ENCODE measurements at places on chromosomes 5 and 9.

DNA sequence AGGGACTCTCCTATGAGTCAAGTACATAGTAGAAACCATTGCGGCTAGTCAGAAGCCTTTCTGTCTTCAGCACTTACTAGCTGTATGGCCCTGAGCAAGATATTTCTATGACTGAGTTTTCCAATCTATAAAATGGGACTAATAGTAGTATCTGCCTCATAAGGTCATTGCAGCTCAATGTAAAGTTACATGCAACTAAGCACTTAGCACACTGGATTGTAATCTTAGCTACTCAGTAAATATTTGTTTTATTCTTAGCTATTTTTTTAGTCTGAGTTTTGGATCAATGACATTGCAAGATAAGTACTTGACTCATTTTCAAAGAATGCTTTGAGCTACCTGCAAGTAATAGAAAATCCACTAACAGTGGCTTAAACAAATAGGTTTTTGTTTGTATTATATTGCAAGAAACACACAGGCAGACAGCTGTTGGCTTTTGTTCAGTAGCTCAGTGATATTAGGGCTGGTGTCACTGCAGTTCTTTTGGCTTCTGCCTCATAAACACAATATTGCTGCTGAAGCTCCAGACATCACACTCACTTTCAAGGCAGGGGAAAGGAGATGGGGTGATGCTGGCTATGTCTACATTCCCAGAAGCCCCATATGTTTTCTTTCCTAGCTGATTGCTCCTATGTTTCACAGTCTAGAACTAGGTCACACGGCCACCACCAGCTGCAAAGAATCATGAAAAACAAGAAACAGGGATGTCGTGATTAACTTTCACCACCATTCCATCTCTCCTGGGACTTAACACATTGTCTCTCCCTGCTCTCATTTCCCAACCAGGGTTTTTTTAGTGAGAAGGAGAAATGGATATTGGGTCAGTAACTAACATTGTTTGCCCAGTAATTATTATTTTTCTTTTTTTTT lies 26.9 kb upstream of the FAT2 start:
- DNase-seq = no peak

- no peak for DNase-seq
Measured at GRCh38 chr5:38968665-38969064, 105.5 kb downstream of the RICTOR start.

- no peak for DNase-seq
Measured at GRCh38 chr5:61831736-61832135, 474.3 kb upstream of the KIF2A start.

GRCh38 chr5:175698401-175699115 lies 40.7 kb downstream of the HRH2 start:
- no peak for DNase-seq

DNA sequence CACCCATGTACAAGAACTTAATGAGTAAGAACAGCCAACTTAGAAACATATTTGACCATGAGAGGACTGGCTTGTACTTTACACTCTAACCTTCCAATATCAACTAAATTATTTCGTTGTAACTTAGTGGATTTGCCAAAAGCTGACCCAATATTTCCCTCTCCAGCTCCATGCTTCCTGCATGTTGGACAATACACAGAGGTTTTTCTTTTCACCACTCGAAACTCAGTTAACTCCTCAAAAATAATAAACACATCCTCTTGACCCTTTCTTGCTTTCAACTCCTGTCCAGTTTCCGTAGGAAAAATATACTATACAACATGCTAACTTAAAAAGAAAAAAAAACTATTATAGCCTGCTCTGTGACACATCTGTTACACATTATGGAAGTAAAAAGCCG lies 188.9 kb downstream of the MPDZ start:
- no peak for DNase-seq

GRCh38 chr5:21212026-21212425 lies 1224.0 kb upstream of the CDH18 start:
- DNase-seq = no peak

- no peak for DNase-seq
Measured at GRCh38 chr5:115542651-115543364, 1.8 kb downstream of the FEM1C start.

- peak; percentile 59 for DNase-seq
Measured at GRCh38 chr9:33517373-33517772, 6.7 kb upstream of the ANKRD18B start.

GRCh38 chr5:132302413-132302812 lies 8.2 kb downstream of the SLC22A4 start:
- no peak for DNase-seq

- DNase-seq = peak; percentile 9
Measured at GRCh38 chr5:58294598-58295305, 165.1 kb downstream of the PLK2 start.
